ENCODE measurements at places on chromosomes 16 and 17.

DNA sequence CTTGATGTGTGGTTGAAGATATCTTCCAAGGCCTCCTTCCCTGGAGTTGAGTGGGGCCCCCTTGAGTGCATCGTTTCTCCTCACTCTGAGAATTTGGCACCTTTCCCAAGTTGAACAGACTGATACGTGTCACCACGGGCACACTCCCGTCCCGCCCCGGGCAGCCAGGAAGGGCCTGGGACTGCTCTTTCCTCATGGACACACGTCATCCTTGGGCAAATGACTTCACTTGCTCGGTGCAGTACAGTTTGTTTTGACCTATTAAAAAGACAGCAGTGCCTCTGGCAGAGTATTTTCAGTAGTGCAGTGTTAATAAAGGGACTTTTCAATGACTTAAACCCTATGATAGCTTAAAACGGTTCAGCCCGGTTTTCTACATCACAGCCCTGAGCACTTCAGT, 59.9 kb downstream of the SEC14L1 start:
- DNase-seq, result no peak

DNA sequence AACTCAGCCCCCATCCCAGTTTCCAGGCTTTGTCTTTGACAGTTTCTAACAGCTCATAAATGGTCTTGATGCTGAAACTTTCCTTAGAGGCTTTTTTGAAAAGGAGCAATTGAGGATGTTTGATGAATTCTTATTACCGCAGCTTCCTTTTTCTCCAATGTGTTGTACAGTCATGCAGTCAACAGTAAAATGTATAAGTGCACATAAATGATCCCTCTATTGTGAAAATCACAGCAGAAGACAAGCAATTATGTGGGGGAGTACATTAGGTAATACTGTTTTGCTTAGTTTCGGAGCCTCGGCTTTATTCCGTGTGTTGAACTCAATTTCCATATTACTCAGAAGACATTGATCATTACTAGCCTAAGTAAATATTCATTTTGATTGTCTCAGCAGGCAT, 673.7 kb downstream of the CDH8 start:
- no peak for DNase-seq

DNA sequence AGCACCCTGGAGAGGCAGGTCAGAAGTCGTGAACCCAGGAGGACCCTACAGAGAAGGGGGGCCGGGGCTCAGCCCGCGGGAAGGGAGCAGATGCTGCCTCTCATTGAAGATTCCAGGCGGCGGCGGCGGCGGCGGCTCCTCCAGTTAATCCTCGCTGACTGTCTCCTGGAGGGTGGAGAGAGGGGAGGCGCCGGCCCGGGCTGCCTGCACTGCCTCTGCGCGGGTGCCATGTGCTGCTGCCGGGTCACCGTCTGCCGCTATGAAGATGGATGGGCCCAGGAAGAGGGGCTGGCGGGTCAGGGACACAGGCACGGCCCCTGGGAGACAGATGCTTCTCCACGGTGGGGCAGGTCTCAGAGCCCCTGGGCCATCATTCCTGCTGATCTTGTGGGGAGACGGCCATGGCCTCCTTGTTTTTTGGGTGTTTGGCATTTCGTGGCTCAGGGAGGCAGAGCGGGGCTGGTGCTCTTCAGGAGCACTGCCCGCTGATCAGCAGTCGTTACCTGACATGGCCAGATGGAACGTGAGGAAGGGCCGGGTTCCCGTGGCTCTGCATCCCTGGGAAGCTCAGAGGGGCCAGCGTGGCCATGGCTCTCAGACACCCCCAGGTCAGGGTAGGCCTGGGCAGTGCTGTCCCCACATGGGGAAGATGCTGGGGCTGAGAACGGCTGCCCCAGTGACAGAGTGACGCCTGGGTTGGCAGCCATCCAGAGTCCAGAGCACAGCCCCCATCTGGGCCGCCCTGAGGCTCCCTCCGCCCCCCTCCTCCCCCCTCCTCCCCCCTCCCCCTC, 36.1 kb downstream of the GINS2 start:
- DNase-seq, result peak; percentile 18

- DNase-seq, result no peak
These were observed 10.2 kb downstream of the PIP4K2B start for GRCh38 chr17:38789185-38789584.

GRCh38 chr16:1771864-1772361, 570 bp upstream of the NME3 start:
- no peak for DNase-seq

DNA sequence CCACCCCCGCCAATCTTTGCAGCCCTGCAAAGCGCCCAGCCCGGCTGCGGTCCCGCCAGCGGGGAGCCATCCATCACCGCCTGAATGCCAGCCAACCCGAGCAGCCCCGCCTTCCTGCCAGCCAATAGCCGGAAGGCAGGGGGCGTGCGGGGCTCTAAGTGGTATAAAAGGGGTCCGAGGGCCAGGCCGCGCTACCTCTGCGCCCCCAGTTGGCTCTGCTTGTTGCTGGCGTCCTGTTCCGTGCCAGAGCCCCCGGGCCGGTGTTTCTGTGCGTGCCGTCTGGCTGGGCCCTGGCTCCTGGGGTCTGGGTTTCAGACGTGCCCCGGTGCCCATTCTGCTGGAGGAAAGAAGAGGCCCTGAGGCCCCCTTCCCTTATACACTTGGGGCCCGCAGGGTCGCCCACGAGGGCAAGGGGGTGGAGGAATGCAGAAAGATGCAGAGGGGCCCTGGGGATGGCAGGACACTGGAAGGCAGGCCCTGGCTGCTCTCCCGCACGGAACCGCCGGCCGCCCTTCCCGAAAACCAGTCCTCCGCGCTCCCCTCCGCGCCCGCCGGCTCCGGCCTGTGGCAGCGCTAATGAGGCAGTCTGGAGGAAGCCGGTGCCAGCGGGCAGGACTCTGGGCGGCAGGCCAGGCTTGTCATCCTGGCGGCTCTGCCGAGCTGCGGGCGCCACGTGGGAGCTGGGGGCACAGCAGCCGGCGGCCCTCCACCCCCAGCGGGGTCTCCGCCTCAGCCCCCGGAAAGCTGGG, 14.0 kb downstream of the COPZ2 start:
- DNase-seq, result peak; percentile 81

GRCh38 chr17:45384789-45385262, 47.8 kb downstream of the ARHGAP27 start:
- no peak for DNase-seq

DNA sequence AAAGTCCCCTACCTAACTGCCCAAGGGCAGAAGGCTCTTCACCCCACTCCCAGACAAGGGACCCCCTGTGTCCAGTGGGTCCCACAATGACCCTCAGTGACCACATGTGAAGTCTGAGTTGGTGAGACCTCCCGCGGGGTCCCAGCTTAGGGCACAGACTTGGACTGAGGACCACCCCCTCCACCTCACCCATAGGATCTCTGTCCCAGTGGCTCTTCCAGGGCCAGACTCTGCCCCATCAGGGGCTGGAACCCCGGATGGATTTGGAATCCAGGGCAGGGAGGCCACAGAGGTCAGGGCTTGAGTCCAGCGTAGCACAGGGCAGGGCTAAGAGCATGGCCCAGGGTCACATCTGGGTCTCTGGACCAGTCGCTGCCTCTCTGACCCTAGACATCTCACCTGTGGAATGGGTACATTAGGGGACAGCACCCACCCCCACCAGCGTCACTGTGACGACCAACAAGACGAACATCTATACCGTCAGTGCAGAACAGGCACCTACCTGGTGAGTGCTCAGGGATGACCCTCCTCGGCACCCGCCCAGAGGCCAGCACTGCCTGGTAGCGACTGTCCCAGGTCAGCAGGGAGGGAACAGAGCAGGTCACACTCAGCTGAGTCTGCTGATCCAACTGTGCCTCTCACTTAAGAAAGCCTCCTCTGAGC, 37.7 kb downstream of the TNFRSF13B start:
- no peak for DNase-seq

GRCh38 chr16:47965439-47965838, 190.4 kb downstream of the ABCC12 start:
- no peak for DNase-seq

DNA sequence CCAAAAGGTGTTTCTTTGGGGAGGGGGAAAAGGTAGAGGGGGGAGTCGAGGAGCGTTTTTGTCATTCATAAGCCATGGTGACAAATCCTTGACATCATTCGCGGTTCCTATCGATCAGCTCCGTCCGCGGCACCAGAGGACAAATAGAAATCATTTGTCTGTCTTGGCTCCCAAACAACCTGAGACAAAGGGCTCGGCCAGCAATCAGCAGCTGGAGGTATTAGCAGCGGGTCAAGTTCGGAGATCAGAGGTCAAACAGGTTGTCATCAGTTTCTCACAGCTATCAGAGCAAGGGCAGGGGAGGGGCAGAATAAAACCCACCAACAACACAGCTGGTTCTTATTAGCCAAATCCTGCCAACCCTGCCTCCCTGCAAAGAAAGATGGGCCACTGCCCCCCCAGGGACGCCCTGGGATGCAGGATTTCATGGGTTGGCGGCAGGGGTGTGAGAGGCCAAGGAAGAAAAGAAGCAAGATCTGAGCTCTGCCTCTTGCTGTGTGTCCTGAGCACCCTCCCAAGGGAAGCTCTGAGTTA, 145.3 kb upstream of the LHX1 start:
- no peak for DNase-seq

GRCh38 chr16:78200623-78201096, 101.2 kb downstream of the WWOX start:
- no peak for DNase-seq

- DNase-seq, result no peak
These were observed 147.3 kb upstream of the KCNJ18 start for GRCh38 chr17:21545064-21545463.

DNA sequence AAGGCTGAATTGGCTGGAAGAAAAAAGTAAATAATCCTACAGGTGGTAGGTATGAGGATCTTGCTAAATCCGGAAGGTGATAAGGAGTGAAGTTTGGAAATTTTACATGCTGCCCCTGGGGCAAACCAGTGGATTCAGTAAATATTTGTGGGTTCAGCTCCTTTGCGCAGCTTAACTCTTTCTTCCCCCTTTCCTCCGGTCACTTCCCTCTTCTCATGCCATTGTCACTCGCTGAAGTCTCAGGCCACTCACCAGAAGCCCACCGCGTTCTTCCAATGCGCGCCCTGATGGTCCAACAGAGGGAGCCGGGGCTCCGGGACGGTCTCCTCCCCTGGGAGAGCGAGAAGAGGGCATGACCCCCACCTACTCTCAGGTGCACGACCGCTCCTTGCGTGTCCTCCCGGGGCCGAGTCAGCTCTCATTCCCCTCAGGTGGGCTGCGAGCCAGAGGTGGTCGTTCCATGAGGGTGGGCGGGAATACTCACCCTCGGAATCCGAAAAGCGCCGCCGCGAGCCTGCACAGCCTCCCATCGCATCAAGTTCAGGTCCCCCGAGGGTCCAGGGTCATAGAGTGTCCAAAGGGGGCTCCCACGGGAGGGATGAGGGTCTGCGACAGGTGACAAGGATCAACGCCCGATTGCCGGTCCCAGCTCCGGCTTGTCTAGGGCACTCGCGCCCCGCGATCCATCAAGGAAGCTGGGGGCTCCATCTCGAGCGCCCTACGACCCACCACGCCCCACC, 474 bp downstream of the CLN3 start:
- peak; percentile 79 for DNase-seq

DNA sequence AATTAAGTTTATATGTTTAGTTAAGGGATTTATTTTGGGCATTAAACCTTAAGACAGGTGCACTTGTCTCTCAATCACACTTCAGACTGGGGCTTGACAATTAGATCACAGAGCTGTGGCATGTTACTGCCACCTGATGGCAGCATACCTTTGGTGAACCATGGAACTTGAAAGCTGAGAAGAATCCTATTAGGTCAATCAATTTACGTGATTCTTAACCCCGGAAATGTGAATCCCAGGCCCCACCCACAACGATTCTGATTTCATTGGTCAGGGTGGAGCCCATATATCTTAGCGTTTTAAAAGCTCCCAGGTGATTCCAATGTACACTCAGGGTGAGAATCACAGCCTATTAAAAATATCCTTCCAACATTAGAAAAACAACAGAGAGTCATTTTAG, 91.0 kb downstream of the GSG1L start:
- DNase-seq, result no peak

DNA sequence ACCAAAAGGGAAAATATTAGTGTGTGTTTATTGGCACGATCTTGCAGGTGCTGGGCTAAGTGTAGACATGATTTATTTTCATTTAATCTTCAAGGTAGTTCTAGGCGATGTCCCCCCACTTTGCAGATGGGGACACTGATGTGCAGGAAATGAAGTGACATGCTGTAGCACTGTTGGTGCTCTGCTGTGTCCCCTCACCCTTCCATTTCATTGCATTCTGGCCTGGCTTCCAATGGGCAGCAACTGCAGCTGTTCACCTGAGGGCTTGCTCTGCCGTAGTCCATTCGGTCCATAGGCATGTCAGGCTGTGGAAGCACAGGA, 123.9 kb downstream of the PRKCB start:
- no peak for DNase-seq

GRCh38 chr16:56413381-56413780, 12.0 kb downstream of the AMFR start:
- DNase-seq, result no peak

- no peak for DNase-seq
These were observed 47.6 kb downstream of the HS3ST2 start for GRCh38 chr16:22861580-22861979.

DNA sequence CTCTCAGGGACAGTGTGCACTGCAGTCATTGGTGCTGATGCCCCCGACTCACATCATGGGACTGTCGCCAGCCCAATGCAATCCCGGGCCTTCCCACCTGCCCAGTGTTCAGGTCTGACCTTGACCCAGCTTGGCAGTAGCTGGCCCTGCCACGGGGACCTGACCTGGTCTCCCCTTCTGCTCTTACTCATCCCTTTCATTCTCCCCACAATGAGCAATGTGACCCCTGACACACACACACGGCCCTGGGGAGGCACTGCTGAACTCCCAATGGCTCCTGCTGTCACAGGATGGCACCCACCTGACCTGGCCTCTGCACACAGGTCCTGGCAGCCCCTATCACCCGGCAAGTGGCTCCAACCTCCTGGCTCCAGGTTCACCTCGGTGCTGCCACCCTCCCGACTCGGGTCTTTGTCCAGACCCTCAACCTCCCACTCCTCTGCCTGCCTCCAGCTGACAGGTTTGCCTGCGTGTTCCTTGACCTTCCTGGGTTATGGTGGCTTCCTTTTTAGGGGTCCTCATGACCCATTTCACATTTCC, 6.6 kb downstream of the CD300C start:
- DNase-seq, result no peak

DNA sequence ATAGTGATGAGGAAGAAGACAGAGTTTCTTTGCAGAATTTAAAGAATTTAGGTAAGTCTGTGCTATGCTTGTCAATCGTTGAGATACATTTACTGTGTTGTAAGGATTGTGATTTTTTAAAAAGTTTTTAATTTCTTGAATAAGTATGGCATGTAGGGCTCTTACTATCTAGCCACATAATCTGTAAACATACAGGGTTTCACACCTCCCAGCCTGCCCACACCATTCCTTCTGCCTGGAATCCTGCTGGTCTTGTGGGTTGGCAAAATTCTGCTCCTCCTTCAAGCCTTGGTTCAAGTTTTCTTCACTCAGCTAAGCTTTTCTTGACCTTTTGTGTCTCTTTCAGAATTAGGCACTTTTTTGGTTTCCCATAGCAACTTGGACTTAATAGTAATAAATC, 7.5 kb downstream of the ZNHIT3 start:
- DNase-seq, result no peak

GRCh38 chr17:75301502-75302206, 12.4 kb upstream of the SLC25A19 start:
- no peak for DNase-seq
